ENCODE measurements at places on chromosomes 13 and 19.

DNA sequence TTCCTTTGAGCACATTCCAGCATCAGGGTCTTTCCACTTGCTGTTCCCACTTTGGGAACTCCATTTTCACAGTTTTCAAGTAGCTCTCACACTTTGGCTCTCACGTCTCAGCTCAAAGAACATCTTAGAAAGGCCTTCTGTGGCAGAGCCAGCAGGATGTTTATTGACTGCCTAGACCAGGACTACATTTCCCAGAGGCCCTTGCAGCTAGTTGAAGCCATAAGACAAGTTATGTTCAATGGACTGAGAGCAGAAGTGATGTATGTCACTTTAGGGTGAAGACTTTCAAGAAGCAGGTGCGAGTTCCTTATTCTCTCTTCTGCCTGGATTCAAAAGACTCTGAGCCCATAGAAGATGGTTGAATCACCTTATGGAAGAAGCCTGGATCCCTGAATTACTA lies 4.3 kb upstream of the HAUS5 start:
- no peak for DNase-seq

GRCh38 chr19:52535771-52536447 lies 8.4 kb downstream of the ZNF808 start:
- peak; percentile 67 for DNase-seq

GRCh38 chr19:19417628-19418245 lies 12.3 kb downstream of the GATAD2A start:
- no peak for DNase-seq

DNA sequence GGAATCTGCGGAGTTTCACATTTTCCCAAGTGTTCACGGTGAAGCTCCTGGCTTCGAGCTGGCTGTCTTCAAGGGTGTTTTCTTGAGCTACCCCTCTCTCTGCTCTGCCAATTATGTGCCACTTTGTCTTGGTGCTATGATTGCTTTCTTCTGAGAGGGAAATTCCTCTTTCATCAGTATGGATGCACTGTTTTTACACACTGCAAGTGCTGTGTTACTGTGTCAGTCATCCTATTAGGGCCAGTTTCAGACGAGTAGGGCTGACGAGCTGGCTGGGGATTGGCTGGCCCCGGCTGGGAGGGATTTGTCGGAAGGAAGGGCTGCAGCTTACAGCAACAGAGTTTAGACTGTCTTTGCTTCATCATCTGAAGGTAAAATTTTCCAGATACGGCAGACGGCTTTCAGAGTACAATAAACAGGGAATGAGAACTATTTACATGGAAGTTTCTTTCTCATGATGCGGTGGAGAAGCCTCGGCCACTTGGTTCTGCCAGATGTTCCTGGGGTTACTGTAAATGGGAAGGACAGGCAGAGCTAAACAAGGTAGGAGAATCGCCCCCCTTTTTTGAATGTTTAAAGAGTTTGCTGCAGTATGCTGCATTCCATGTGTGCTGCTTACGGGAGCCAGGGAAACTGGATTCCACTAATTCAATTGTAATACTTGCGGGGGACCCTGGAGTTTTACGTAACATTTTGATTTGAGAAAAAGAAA lies at the start of gene MBNL2:
MBNL2 (plus strand) TSS at position 345 of the 712 bp plus-strand sequence. CDS start 53,903 bp downstream, outside the sequence.
- DNase-seq: peak; percentile 99

GRCh38 chr19:46124638-46125115 lies at the start of gene IGFL3:
TSS of gene IGFL3 (minus strand) at chr19:46124688. CDS start at chr19:46124649, 39 bp downstream.
- no peak for DNase-seq

- DNase-seq: no peak
These were observed 8.9 kb downstream of the PIAS4 start for GRCh38 chr19:4016486-4016885.

- DNase-seq: no peak
These were observed 1218.7 kb downstream of the EFNB2 start for GRCh38 chr13:105316731-105317130.

GRCh38 chr19:12720851-12721655 lies 2.7 kb downstream of the TNPO2 start:
- no peak for DNase-seq

DNA sequence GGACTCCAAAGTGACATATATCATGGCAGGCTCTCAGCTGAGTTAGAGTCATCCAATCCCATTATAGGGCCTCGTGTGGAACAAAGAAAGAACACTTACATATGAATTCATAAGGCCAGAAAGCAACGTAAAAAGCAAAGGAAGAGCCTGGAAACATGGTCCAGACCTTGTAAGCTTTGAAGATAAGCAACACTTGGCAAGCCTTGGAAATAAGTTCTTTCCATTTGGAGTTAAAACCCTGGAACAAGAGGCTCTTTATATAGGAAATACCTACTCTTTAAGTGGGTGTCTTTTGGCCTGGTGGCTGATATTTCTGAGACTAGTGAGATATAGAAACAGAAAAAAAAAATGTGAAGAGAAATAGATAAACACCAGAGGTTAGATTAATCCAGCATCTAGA lies 49.4 kb downstream of the ZAR1L start:
- DNase-seq: no peak

DNA sequence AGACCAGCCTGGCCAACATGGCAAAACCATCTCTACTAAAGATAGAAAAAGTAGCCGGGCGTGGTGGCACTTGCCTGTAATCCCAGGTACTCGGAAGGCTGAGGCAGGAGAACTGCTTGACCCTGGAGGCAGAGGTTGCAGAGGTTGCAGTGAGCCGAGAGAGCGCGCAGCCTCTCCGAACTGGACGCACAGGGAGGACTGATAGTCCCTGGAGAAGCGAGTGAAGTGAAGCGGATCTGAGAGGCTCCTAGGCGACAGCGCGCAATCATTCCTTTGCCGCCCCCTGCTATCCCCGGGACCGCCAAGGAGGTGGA lies 233 bp downstream of the ZNF561 start:
- no peak for DNase-seq

- DNase-seq: no peak
These were observed 1.9 kb downstream of the MRPS12 start for GRCh38 chr19:38932425-38933179.

DNA sequence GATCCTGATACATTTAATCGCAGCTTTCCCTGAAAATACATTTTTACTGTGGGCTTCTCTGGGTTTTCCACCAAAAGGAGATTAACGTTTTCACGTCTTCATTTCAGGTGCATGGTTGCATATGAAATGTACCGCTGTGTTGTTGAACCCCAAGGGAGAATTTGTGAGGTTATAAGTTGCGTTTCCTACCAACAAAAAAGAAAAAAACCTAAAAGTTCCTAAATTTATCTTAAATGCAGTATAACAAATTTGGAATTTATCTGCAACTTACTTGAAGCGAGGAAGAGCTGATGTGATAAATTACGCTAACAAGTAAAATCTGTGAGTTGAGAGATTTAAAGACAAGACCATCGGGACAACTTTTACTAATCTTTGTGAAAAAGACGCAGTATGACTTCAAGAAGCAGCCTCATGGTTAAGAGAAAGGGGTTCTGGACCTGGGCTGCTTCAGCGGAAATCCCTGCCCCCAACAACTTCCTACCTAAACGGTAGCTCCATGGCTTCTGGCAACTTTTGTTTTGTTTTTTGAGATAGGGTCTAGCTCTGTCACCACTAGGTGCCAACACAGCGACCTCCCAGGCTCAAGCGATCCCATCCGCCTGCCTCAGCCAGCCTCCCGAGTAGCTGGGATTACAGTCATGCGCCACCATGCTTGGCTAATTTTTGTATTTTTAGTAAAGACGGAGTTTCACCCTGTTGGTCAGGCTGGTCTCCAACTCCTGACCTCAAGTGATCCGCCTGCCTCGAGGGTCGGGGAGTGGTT lies 958 bp upstream of the OBI1 start:
- DNase-seq: no peak

- no peak for DNase-seq
These were observed 1351.8 kb upstream of the PCDH20 start for GRCh38 chr13:62767473-62767872.

DNA sequence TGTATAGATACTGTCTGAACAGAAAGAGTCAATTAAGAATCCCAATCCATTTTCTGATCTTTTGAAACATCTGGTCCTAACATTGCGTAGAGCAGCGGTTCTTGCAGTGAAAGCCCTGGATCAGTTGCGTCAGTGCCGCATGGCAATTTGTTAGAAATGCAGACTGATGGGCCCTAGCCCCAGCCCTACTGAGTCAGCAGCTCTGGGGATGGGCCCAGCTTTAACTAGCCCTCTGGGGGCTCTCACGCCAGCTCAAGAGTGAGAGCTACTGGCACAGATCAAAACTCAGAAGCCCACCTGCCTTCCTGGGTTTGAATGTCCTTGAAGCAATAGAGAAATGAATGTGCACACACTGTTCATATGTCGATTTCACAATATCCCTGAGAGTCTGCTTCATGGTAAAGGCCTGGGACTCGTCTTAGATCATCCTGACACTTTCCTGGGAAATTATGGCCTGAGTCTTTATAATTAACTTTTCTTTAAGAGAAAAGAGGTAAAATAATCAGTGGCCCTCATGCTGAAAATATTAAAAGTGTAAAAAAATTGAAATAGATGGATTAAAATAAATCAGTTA lies 206.8 kb upstream of the TMTC4 start:
- no peak for DNase-seq

DNA sequence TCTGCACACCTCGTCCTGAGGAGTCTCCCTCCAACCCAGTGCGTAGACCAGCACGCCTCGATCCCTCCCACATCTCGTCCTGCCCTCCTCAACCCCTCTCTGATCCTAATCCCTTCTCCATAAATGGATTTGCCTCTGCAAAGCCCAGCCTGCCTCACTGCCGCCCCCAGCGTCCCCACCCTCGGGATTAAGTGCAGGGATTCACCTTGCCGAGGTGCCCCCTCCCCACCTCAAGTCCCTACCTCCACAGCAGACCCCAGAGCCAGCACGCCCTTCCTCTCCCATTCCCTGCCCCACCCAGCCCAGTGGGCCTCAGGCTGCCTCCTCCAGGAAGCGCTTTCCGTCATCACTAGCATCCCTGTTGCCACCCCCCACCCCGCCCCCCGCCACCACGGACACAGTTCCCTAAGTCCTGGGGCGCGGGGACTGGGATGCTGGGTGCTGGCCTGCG lies 4.0 kb downstream of the KLF16 start:
- DNase-seq: no peak

DNA sequence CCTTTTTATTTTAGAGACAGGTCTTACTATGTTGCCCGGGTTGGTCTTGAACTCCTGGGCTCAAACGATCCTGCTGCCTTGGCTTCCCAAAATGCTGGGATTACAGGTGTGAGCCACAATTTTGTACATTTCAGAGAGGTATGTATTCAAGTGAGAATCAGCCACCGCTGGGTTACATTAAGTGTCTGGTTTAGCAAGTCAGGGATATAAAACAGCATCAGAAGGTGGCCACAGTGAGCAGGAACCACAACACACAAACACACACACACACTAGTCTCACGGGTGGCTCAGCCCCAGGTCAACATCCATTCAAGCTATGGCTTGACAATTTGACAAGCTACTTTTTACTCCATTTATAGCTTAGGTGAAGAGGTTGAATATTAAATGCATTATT lies 20.2 kb downstream of the KLK5 start:
- DNase-seq: no peak

GRCh38 chr19:885536-886224 lies 7.3 kb downstream of the MED16 start:
- no peak for DNase-seq

- DNase-seq: no peak
These were observed at the start of gene GAS6 for GRCh38 chr13:113863524-113864272. TSS of gene GAS6 (minus strand) at chr13:113864076. CDS start at chr13:113863920, 156 bp downstream.

- no peak for DNase-seq
These were observed 17.3 kb upstream of the SLC15A1 start for GRCh38 chr13:98769736-98770135.

GRCh38 chr13:39378306-39378705 lies 224.7 kb downstream of the LHFPL6 start:
- DNase-seq: no peak

DNA sequence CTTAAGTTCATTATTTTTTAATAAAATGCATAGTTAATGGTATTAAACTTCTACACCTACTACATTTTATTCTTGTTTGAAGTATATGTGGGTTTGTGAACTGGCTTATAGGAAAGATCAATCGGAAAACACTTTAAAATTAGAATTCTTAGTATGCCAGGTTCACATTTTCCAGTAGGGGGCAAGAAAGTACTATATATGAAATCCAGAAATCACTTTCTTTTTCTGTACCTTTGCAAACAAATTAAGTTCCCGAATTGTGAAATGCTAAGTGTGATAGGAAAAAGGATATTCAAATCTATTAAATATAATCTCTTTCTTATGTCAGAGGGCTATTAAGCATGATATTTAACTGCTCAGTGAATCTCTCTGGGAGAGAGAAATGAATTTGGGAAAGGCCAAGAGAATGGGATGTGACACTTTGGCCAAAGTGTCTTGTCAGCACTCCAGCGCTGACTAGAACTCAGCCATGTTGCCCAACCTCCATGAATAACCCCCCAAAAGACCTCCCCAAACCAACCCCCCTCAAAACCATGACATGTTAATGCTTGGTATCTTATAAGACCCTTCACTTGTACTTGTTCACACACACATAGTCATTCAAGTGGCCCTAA lies 122.6 kb upstream of the SLC10A2 start:
- peak; percentile 19 for DNase-seq
